Stimulated activated CD8-positive, alpha-beta memory T cell treated with anti-CD3 and anti-CD28 coated beads, Interleukin-2, amount 100 ng/mL, for 48 hours (primary cell): ENCODE measurements at places on chromosomes 16 and 17.

DNA sequence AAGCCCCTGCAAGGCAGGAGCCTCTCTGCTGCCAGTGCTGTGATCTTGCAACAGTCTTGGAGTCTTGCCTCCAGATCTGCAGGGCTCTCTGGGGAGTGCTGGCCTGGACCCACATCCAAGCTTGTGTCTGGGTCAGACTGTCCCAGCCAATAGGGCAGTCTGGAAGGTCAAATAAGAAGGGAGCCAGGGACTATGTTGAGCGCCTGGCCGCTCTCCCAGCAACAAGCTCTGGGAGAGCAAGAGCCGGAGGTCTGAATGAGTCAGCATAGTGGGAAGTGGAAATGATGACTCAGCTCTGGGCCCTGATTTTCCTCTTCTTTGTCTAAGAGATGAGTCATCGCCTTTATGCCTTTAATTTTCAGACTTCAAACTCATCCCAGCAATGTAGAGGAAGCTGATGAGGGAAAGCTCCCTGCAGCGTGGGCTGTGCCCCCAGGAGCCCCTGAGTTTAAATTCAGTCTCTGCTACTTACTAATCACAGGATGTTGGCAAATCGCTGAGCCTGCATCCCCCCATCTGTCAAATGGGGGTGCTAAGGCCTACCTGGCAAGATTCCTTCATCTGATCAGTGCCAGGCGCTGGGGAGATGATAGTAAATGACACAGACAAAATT is 43.6 kb upstream of the HAPSTR1 start:
- no peak for DNase-seq

DNA sequence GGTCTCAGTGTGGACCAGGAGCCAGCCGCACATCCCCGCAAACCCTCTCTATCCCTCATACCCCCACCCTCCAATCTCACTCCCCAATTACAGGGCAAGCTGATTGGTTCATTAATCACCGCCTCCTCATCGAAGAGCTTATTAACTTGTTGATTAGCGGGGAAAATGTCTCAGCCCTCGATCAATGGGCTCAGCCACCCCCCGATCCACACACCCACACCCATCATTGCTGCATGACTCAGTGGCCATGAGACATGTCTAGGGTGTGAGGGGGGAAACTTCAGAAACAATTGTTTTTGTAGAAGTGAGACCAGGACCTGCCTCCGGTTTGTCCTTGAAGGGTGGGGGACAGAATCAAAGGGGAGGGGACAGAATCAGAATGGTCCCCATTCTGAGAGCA is 2.5 kb upstream of the PYY start:
- DNase-seq, result no peak

GRCh38 chr16:49278567-49278827 is 3.1 kb downstream of the CBLN1 start:
- no peak for DNase-seq

- DNase-seq, result no peak
Measured at GRCh38 chr17:64648234-64648633, 13.9 kb downstream of the SMURF2 start.

DNA sequence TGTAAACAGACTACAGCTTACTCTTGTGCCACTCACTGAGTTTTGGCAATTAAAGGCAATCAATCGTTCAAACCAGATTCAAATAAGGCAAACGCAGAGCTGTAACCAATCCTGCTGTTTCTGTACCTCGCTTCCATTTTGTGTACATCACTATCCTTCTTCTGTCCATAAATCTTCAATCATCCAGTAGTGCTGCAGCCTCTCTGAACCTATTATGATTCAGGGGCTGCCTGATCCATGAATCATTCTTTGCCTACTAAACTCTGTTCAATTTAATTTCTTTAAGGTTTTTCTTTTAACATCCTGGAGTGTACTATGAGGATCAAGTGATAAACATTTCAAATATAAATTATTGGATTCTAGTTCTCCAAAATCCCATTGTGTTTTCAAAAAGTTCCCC is 93.9 kb downstream of the CEP112 start:
- DNase-seq, result no peak

DNA sequence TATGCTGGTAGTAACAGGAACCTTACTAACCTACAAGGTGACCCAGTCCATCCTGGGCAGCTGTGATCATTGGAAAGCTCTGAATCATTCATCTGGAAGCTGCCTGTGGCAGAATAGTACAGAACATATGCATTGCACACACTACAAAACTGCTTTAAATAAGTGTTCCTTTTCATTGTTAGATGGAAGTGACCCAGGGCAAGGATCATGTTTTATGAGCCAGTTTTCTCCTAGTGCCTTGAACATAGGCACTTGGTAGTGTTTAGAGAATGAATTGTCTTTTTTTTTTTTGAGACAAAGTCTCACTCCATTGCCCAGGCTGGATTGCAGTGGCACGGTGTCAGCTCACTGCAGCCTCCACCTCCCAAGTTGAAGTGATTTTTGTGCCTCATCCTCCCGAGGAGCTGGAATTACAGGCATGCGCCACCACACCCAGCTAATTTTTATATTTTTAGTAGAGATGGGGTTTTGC is 55.4 kb downstream of the TENT4B start:
- DNase-seq, result no peak

DNA sequence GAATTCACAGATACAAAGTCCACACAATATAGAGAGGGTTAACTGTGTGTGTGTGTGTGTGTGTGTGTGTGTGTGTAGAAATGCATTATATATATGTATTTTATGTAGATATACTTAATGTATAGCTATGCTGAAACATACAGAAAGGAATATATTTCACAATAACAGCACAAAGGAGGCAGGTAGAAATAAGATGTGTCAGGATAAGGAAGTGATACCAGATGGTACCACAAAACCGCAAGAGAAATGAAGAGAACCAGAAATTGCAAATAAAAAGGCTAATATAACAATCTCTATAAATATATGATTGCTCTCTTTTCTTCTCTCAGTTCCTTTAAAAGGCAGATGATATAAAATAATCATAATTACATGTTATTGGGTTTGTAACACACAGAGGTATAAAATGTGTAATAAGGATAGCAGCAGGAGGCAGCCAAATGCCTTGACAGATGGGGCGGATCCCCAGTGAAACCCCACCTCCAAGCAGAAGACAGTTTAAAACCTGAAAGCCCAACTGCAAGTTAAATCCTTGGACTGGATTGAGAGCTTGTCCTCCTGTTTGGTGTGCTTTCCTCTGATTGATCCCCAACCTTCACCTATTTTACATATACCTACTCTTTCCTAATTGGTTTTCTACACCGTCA is 365.4 kb upstream of the C16orf82 start:
- no peak for DNase-seq

DNA sequence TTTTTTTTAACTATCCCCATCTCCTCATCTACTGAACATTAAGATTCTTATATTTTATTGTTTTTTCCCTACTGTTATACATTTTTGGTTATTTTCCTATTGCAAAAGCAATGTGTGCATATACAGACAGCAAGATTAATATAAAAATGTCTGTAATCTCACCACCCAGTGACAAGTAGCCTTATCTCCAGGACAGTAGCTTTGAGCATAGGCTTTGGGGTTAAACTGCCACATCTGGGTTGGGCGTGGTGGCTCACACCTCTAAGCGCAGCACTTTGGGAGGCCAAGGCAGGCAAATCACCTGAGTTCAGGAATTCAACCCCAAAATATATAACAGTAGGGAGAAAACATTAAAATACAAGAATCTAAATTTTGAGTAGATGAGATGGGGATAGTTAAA is 27.4 kb upstream of the SSTR2 start:
- no peak for DNase-seq

GRCh38 chr16:26197707-26198106 is 505.9 kb downstream of the HS3ST4 start:
- no peak for DNase-seq

DNA sequence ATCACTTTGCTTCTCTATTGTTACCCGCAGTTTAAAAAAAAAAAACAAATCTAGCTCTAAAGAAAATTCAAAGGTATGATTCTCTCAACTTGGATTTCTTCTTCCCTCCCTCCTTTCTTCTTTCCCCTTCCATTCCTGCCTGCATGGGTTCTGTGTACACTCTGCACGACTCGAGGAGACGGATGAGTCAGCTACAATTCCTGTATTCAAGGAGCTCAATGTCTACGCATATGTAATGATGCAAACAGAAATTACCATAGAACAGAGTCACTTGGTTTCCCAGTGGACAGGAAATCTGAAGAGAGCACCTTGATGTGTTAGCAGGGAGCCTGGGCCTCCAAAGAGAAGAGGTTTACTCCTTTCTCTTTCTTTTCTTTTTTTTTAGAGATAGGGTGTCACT is 92.3 kb downstream of the VPS53 start:
- no peak for DNase-seq

- DNase-seq, result no peak
Measured at GRCh38 chr16:82201351-82201750, 31.3 kb upstream of the MPHOSPH6 start.

DNA sequence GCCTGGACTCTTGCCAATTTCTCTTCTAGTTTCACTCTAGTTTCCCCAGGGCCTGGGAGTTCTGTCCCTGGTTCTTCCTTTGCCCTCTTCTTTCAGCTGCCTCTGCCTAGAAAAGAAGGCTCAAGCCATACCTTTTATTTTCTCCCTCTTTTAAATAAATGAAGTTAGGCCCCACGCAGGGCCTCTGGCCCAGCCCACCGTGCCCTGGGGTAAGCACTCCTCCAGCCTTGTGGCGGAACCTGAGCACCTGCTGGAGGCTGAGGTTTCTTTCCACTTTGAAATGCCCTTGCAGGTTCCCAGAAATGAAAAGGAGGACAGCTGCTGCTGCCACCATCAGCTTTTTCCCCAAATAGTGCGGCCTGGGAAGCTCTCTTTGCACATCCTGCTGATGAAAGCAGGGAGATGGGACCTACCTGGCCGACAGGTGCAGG is 139.4 kb downstream of the CCDC182 start:
- DNase-seq, result no peak

DNA sequence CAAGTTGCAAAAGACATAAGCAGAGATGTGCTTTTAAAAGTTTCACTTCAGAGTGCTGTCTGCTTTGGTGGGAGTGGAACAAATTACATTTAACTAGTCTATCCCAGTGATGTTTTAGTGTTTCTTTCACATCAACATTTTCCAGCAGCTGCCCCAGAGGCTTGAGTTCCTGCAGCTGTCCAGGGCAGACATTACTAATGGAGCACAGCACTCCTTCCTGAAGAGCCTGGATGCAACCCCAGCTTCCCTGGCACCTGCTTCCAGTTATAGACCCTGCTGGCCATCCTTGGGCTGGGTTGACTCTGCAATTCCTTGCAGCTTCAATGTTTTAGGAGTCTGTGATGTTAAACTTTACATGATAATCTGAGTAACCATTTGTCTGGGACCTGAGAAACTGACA is 61.4 kb upstream of the PIRT start:
- no peak for DNase-seq

DNA sequence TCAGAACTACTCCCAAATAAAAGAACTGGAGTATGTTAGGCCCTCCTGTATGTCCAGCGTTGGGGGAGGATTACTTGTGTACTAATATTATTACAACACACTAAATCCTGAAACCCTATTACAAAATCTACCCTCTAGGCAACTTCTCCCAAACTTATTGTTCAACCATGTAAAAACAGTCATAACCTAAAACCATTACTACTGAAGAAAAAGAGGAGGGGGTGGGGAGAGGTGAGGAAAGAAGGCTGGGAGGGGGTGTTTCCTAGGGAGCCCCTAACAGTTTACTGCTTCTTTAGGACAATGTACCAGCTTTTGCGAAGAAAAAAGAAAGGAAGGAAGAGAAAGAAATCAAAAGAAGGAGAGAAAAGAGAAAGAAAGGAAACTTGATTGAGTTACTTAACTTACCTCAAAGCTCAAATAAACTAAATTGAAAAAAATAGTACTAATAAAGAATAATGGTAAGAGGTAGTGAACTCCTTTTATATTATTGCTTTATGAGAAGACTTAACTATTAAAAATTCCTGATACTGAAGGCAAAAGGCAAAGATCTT is 2.3 kb downstream of the SALL1 start:
- no peak for DNase-seq

- DNase-seq, result no peak
Measured at GRCh38 chr16:57367116-57367752, 5.1 kb upstream of the CX3CL1 start.

GRCh38 chr16:72264771-72265170 is 92.8 kb upstream of the PMFBP1 start:
- no peak for DNase-seq

DNA sequence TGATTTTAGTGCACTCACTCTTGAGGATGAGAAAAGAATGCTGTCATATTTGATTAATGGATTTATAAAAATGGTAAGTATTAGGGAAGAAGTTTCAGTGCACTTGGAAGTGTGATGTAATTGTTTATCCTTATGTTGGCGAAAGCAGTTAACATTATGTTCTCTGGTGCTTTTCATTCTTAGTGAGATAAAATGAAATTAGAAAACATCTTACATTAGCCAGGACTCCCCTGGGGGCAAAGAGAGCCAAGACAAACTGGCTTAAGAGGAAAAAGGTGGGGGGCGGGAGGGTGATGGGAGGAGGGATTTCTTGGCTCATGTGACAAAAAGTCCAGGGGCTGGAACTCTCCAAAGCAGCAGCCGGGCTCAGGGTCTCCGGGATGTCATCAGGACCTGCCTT is 73.2 kb downstream of the KNOP1 start:
- no peak for DNase-seq

DNA sequence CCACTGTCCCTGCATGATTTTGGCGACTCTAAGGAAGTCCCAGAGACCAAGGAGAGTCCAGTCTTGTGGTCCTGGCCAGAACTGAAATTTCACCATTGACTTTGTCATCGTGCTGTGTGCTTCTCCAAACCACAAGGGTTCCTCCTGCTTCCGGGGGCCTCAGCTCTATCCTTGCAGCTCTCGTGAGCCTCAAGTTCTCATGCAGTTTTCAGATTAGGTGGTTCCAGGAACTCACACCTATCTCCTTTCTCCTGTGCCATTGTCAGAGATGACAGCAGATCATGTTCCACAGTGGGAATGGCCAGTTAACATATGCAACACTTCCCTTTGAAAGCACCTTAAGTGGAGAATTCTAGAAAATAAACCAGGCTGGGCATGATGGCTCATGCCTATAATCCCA is 97.9 kb upstream of the CRHR1 start:
- no peak for DNase-seq

- no peak for DNase-seq
Measured at GRCh38 chr17:42163113-42163512, 8.3 kb upstream of the RAB5C start.

DNA sequence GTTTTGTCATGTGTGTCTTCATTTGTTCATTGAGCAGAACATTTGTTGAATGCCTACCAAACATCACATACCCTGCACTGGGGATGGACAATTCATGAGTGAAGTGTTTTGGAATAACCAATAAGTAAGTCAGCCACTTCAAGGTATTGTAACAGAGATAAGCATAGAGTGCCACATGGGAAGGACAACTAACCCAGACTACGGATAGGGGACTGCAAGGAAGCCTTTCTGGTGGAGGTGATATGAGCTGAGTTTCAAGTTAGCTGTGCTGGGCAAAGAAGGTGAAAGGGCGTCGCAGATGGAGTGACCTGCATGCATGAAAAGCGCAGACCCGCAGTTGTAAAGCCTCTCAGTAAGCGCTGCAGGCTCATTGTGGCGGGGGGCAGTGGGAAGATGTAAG is 78.8 kb downstream of the TNRC6C start:
- no peak for DNase-seq

- DNase-seq, result no peak
Measured at GRCh38 chr17:77366206-77366557, 225.4 kb downstream of the SEC14L1 start.
